ENCODE measurements at places on chromosomes 6 and 20.

GRCh38 chr20:33785503-33785902 is 25.6 kb upstream of the CHMP4B start:
- DNase-seq: no peak

GRCh38 chr6:37787216-37787615 is 32.3 kb upstream of the ZFAND3 start:
- no peak for DNase-seq

GRCh38 chr6:154931711-154932424 is 63.2 kb upstream of the TIAM2 start:
- peak; percentile 61 for DNase-seq

DNA sequence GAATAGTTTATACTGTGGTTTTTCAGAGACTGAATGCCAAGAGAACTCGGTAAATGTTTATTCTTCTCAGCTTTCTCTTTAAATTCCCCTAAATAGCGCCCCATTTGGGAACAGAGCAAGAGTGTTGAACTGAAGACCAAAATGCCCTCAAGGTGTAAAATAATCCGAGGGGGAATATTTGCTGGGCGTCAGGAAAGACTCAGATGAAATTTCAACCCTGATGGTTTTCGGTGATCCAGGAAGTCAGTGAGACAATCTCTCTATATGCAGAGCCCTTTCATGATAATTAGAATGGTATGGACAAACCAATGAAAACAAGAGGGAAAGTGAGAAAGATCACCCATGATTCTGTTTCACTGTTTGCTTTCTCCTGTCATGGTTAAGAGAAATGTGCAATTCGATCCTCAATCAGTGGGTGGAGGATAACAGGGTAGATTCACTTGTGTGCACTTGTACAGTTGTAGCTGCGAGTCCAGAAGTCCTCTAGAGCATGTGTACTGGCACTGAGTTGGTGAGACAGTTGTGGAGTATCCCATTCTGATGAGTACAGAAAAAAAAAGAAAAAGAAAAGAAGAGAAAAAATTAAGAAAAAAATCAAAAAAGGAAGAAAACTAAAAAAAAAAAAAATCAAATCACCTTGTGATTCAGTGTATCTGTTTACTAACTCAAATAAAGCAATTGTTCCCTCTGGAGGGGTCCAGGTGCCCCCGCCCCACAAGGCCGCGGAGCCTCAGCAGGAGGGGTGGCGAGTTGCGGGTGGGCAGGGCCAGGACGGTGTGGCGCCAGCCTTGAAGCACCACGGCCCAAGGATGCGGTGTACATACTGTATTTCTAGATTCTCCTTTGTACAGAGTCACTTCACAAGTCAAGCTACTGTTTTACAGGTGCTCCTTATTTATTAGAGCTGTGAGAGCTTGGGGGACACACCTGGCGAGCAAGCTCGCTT is 164.9 kb downstream of the SCML4 start:
- no peak for DNase-seq

DNA sequence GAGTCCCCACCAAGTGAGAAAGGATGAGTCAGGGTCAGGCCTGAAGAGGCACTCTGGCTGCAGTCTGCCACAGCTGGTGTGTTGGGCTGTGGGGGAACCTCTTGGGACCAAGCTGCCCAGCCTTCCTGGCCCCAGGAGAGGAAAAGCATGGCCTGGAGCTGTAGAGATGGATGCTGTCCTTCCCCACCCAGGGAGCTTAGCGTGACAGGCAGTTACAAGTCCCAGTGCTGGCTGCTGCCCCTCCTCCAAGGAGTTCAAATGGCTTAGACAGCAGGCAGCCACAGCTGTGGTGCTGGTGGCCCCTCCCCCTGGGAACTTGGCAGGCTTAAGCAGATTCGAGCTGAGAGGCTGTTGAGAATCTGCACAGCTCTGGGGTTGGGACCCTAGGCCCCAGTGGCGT is 253.2 kb downstream of the PLCB1 start:
- peak; percentile 57 for DNase-seq

DNA sequence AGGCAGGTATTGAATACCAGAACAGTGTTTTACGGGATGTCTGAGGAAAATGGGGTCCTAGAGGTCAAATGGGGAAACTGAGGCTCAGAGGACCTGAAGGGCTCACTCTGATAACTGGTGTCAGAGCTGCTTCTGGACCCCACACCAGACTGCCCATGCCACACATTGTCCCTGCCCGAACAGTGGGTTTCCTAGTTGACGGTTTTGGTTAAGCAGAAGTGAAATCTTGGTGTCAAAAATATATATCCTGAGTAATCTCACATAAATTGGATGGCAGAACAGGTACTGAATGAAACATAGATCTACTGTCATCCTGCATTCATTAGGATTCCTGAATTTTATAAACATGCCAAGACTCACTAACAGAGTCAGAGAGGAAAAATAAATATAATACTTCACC is 16.3 kb downstream of the NOX3 start:
- no peak for DNase-seq

- no peak for DNase-seq
These were observed 37.2 kb upstream of the DOK5 start for GRCh38 chr20:54438166-54438565.

- DNase-seq: no peak
These were observed 21.9 kb downstream of the CAP2 start for GRCh38 chr6:17415321-17415720.

DNA sequence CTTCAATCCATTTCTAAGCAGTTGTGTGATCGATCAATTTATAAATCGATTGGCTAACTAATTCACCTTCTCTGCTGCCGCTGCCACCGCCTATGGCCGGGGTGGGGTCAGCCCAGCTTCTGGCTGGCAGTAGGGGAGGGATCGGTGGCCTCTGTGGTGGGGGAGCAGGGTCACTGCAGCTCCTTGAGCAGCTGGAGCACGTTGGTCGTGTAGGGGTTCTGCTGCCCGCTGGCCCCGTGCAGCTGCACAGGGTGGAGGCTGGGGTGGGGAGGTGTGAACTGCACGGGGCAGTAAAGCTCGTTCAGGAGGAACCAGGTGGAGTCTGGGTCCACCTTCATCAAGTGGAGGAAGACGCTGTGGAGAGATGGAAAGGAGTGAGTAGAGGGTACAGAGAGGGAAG is 50.0 kb downstream of the TTI1 start:
- no peak for DNase-seq

GRCh38 chr20:11861479-11861878 is 56.2 kb upstream of the BTBD3 start:
- DNase-seq: no peak

DNA sequence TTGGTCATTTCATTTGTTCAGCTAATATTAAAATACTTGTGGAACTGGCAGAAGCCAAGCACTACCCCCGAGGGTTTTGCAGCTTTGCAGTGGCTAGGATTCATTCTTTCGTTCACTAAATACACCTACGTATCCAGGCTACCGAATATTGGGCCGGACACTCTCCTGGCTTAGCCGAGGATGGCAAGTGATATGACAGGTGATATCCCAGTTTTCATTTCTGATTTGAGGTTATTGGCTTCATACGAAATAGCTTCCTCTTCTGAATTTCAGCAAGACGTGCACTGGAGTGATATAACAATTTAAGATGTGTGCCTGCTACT is 536 bp upstream of the MTFR2 start:
- no peak for DNase-seq

DNA sequence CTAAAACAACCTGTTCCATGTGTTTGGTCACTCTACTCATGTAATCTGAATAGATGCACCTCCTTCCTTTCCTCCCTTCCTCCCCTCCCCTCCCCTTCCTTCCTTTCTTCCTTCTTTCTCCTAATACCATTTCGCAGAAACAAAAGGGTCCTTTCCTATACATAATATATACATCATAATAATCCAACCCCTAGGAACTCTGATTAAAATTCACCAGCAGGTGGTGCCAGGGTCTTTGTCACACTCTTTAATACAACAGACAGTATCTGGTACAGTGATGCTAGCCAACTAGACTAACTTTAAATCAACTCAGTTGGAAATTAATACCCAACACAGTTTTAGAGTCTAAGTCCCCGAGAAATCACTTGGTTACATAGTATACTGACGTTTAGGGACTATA is 181.2 kb upstream of the SHLD1 start:
- DNase-seq: peak; percentile 76

GRCh38 chr20:51298141-51298749 is 244.3 kb downstream of the NFATC2 start:
- no peak for DNase-seq

DNA sequence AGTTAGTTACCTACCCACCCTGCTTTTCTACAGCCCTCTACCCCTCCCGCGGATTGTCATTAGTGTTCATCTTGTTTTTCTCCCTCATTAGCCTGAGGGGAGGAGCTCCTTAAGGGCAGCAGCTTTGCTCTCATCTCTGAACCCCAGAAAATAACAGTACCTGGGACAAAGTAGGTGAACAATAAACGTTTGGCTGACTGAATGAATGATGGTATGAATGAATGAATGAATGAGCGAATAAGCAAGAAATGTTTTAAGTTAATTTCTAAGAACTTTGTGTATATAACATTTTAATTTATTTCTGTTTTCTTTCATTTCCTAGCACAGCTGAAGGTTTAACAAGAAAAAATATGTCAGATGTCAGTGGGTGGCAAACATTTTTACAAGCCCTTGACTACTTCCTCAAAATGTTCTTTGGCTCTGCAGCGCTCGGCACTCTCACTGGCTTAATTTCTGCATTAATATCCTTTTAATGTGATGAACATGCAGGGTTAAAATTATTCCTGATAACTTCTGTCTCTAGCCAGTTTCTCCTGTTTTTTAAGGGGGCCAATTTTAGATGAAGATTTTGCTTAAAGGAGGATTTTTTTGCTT is 50.1 kb downstream of the SLC9A8 start:
- DNase-seq: no peak

GRCh38 chr6:28980137-28980851 is 24.8 kb downstream of the ZNF311 start:
- no peak for DNase-seq

- DNase-seq: no peak
These were observed 1.8 kb downstream of the GRIK2 start for GRCh38 chr6:101395345-101395744.

DNA sequence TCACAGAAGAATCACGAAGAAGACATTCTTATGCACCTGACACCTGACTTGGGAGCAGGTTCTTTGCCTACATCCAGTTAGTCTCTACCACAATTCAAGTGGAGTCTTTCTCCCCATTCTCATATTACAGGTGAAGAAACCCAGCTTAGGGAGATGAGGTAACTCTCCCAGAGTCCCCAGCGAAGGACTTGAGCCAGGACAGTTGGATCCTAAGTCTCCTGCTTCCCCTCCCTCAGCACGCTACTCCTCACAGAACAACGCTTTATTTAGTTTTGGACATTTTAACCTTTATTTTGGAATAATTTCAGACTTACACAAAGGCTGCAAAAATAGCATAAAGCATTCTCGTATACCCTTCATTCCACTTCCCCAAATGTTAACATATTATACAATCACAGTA is 824 bp upstream of the CSTL1 start:
- DNase-seq: no peak

DNA sequence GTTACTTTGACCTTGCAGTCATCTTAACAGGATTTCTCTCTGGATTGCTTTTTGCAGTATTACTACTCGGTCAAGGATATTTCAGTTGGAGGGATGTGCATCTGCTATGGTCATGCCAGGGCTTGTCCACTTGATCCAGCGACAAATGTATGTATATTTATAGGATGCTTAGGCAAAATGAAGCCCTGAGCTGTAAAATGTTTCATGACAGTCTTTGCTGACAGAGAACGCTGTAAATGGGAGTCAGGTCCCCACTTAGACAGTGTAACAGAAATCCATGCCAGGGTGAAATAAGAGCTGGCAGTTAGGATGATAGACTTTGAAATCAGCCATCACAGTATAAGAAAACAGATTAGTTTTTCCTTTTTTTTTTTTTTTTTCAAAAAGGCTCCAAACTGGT is 264.0 kb downstream of the LAMA2 start:
- DNase-seq: peak; percentile 24

DNA sequence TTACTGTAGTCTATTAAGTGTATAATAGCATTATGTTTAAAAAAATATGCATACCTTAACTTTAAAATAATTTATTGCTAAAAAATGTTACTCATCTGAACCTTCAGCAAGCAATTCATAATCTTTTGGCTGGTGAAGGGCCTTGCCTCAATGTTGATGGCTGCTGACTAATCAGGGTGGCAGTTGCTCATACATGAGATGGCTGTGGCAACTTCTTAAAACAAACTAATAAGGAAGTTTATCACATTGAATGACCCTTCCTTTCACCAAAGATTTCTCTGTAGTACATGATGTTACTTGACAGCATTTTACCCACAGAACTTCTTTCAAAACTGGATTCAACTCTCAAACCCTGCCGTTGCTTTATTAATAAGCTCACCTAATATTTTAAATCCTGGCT is 84.0 kb downstream of the TASP1 start:
- DNase-seq: peak; percentile 35

GRCh38 chr20:1735417-1736089 is 78.0 kb upstream of the SIRPG start:
- no peak for DNase-seq

- DNase-seq: no peak
These were observed 16.1 kb upstream of the PBOV1 start for GRCh38 chr6:138234363-138234762.

GRCh38 chr20:40506537-40506939 is 182.5 kb downstream of the MAFB start:
- peak; percentile 15 for DNase-seq

- peak; percentile 59 for DNase-seq
These were observed 21.9 kb downstream of the SGK1 start for GRCh38 chr6:134295953-134296553.

DNA sequence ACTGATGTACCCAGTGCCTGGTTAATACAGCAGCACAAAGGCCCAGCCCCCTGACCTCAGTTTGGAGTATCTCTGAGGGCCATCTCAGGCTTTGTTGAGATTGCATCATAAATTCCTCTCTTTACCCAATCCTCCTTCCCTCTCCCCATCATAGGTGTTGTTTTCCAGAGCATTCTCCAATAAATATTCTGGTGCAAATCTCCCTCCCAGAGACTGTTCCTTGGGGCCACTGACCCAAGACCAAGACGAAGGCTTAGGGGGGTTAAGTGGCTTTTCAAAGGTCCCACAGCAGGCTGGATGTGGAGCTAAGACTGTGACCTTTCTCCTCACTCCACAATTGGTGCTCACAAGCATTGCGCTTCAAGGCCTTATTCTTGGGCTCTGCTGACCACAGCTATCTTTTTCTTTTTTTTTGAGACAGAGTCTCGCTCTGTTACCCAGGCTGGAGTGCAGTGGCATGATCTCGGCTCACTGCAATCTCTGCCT is 72.4 kb upstream of the ZMYND8 start:
- DNase-seq: no peak

DNA sequence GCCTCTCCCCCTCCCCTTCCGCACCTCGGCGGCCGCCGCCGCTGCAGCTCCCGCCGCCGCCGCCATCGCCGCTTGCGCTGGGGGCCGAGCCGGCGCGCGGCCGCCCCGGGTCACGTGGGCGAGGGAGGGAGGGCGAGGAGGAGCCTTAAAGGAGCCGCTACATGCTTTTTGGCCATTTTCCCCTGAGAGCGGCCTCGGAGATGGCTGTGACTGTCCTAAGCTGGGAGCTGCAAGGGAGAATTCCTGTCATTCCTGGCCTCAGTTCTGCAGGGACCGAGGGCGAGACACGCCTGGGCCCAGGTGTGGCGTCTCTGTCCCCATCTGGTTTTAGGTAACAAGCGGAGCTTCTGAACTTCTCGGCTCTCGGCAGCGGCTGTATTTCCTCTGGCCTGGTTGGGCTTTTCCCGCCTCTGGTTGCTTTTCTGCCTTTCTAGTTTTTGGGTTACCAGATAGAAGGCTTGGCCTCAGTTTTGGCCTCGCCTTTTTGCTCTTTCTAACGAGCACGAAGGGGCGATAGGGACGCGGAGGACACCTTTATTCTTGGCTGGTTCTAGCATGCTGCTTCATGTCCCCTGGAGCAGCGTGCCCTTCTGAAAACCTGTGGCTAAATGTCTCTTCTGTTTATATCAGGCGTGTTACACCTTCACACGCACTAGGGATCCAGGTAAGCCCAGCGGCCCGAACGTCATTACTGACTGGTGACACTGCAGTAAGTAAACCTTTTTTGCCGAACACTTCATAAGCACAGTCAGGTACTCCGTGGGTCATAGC is at the start of gene EHMT2:
Gene EHMT2, minus strand, starts transcription at position 87 of the 771 bp plus-strand sequence. Its CDS starts 21 bp downstream, at position 66.
- peak; percentile 95 for DNase-seq

All from eye (tissue), 1 donor.